ENCODE measurements at places on chromosomes 2 and 18. TPM values are rescaled to one million over a fixed set of nuclear protein-coding genes. Genes with fewer than 3 reads are reported as not detected.
A peak's percentile ranks its signal among the peaks of the same experiment; 100 is the strongest.

DNA sequence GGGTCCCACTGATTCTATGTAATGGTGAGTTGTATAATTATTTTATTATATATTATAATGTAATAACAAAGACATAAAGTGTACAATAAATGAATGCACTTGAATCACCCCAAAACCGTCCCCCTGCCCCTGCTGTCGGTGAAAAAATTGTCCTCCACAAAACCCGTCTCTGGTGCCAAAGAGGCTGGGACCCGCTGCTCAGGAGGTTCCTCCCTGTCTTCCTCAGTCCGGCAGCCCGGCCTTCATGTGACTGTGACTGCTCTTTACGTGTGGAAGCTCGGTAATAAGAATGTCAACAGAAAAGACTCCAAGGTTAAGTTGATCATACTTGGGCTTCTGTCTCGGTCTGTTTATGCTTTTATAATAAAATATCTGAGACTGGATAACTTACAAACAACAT is 32.7 kb upstream of the ADNP2 start:
- no peak for DNase-seq

Gene TTLL4
- 14.0 TPM for total RNA-seq

DNA sequence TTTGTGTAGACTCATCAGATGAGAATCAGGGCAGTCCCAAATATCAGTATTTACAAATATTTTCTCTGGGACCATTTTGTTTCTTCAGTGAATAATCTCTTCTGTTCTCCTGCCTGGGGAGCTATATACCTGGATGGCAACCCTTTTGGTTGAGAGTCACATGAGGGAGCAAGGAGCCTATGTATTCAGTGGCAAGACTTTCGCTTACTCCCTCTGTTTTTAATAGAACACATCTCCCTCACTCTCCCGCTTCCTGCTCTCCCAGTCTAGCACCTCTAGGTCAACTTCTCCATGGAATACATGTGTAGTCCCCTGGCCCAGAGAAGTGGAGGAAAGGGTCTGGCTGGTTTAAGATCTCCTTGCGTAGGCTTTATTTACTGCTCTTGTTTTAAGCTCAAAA is 600.3 kb downstream of the CCDC85A start:
- no peak for DNase-seq

DNA sequence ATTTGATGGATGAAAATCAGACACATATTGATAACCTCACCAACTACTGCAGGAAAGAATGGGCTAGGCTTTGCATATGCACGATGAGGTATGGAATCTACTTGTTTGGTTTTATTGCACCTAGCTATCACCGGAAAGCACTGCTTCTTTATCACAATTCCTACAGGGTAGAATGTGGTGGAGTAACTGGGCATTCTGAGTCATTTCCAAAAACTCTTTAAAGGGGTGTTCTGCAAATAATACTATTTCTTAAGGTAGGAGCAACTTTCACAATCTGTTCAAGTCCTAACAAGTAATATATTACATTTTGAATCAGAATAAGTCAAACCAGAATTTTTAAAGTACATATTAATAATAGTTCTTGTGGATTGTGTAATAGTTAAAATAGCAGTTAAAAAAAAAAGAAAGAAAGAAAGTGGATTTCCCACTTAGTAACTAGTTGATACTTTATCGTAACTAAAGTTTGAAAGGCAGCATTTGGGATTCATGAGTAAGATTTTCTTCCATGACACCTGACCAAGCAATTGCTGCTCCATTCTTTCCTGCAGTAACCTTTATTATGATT is 40.5 kb downstream of the INO80C start:
- no peak for DNase-seq

GRCh38 chr2:12606472-12607000 is 110.2 kb upstream of the TRIB2 start:
- DNase-seq: peak; percentile 49

GRCh38 chr2:221310730-221311129 is 261.4 kb downstream of the EPHA4 start:
- no peak for DNase-seq

Gene SLC9A2
- total RNA-seq: 2.4 TPM

DNA sequence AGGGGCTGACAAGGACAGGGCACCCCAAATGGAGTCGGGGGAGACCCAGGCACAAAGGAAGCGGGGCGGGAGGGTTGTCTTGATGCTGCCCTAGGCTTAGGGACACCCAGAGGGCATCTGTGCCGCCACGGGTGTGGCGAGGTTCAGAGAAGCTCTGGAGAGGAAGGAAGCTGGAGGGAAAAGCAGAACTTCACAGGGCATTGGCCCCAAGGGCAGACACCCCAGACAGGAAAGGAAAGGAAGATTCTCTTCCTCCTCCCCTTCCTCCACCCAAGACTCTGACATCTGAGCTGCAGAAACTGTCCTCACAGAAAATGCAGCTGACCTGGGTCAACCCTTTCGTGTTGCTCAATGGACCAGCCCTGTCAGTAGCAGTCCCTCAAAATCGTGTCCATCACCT is 25.6 kb downstream of the DNMT3A start:
- no peak for DNase-seq

DNA sequence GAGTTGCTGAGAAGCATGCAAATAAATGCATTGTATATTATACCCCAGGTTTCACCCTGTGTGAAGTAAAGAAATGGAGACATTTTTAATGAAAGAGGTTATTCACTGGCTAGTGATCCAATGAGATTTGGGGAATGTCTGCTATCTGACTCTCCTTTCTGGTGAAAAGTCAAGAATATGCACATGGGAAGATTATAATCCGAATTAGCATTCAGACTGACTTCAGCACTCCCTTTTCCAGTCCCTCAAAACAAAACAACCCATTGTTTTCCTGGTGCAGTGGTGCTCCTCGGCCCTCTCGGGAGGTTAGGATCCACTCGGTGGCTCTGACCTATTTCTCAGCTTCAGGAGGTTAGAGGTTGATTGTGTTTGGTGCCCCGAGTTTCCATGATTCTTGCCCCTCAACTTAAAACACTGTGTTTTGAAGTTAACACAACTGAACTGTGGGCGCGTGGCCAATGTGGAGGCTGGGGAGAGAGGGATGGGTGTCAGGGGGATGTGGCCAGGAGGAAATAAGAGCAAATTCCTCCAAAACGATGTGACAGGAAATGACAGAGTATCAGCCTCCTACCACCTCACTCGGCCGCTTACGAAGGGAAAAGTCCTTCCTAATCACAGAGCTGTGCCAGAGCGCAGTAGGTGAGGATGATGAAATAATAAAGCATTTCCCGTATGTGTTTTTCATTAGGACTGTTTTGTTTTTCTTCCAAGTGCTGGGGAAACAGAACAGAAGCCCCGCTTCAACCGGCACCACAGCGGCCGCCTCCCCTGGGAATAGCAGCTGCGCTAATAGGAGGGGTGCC is 440.1 kb downstream of the MTX2 start:
- peak; percentile 8 for DNase-seq

DNA sequence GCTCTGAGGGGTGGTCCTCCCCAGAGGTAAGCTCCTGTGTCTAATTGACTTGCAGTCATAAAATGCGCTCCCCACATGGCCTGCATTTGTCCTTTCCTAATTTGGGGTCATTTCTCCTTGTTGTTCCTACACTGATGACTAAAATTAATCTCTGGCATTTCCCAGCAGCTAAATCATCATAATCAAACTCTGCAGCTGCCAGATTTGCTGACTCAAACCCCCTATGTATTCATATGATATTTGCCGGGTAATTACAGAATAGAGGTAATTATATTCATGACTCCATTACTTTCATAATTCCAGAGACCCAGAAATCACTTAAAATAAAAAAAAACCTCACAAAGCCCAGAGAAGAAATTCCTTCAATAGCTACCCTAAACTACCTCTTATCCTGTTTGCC is 331.4 kb upstream of the KLHL29 start:
- DNase-seq: no peak

DNA sequence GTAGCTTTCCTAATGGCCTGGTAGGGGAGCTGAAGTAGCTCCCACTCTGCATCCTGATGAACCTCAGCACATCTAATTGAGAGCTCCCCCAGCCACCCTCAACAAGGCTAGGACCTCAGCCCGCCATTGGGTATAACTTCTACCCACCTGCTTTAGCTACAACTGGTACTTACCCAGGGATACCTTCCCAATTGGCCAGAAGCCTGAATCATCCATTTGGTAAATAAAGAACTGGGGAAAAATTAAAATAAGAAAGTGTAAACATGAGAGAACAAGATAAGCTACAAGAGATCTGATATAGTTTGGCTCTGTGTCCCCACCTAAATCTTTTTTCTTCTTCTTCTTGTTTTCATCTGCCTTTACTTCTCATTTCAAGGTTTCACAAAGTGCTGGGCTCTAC is 372.0 kb downstream of the CMPK2 start:
- DNase-seq: no peak

- DNase-seq: peak; percentile 16
These were observed 120.2 kb downstream of the TSN start for GRCh38 chr2:121875585-121876185.

Gene TCF23
- not detected for total RNA-seq

DNA sequence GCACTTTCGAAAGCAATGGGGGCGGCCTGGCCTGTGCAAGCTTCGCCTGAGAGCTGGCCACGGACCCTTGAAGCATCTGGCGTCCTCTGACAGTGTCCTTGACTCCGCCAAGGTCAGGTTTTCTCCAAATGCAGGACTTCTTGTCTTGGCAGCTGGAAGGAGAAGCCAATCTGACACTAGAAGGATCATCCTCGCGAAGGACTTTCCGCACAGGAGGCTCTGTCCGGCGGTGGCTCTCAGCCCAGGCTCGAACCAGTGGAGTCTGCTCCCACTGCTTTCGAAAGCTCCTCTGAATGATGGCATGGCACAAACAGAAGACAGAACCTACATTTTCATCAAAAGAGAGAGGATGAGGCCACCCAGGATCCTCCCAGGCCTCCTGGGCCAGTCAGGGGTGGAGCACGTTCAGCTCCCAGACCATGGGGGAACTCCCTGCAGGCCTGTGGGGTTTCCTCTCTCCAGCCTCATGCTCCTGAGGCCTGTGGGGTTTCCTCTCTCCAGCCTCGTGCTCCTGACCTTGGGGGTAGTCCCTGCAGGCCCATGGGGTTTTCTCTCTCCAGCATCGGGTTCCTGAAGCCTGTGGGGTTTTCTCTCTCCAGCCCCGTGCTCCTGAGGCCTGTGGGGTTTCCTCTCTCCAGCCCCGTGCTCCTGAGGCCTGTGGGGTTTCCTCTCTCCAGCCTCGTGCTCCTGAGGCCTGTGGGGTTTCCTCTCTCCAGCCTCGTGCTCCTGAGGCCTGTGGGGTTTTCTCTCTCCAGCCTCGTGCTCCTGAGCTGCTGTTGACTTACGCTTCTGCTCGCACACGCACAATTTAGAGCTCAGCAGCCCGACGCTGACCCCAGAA is 396.5 kb upstream of the SALL3 start:
- no peak for DNase-seq

Gene NIFK
- 54.8 TPM for total RNA-seq

DNA sequence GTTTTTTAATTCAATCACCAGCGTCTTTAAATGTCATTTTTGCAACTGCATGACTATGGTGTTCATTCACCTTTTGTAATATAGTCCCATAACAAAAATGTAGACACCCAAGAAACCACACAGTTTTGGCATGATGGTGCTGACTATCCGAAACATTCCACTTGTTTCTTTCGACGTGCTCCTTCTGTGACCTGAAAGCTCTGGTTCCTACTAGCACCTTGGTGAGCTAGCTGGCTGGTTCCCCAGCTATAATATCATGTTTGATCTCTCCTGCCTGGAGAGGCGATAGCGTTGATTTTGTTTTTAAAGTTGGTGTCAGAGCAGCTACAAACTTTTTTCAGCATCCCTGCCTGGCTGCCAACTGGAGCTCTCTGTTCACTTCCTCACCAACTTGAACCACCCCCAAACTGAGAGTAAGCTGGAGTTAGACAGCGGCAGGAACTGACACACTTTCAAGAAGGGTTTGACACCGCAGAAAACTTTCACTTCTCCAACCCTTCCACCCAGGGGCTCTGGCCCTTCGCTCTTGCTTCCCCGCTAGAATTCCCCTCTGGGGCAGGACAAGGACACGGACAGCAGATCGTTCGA is 1.1 kb downstream of the ATAD2B start:
- DNase-seq: peak; percentile 80

Gene CCBE1
- total RNA-seq: 5.3 TPM

- DNase-seq: no peak
These were observed 6.8 kb downstream of the PKP4 start for GRCh38 chr2:158463496-158464095.

DNA sequence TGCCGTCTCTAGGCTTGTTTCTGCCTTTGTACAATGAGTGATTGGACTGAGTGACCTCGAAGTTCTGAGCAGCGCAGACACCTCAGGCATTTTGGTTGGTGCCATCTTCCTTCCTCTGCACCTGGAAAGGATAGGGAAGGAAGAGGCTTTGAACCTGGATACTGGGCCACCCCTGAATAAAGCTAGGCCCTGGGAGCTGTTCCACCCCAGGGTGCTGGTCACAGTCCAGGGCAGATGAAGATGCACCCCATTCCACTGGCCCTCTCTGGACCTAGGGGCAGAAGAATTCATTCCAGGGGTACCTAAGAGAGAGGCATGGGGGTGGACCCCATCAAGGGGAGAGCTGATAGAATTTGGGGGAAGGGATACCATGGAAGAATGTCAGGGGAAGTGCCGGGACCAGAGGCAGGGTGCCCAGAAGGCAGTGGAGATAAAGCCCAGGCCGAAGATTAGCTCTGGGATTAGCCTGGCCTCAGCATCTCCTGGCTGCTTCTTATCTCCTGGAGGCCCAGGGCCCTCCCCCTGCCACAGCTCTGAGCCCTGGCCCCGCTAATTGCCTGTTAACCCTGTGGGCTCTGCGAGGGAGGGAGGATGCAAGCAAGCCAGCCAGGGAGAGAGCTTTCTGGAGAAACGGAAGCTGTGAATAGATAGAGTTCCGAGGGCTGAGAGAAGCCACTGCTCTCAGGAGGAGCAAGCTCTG is 11.4 kb downstream of the ASIC4 start:
- no peak for DNase-seq

Gene NETO1
- total RNA-seq: not detected

DNA sequence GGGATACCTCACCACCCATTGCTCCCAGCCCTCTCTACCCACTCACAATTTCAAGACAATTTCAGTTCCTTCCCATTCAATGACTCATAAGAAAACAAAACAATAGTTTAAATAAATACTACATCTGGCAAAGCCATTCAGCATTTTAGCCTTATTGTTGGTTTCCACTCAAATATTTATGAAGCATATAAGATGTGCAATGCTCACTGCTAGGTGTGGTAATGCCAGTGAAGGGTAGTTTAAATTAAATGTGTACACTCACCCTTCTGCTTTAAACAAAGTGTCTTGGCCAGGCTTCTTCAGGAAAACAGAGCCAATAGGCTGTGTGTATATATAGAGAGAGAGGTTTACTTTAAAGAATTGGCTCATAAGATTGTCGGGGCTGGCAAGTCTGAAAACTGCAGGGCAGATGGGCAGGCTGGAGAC is 37.0 kb downstream of the INO80C start:
- no peak for DNase-seq

- peak; percentile 79 for DNase-seq
These were observed 48.4 kb upstream of the CYTIP start for GRCh38 chr2:157492189-157492773.

- DNase-seq: no peak
These were observed 68.6 kb downstream of the DHRS9 start for GRCh38 chr2:169137924-169138323.

DNA sequence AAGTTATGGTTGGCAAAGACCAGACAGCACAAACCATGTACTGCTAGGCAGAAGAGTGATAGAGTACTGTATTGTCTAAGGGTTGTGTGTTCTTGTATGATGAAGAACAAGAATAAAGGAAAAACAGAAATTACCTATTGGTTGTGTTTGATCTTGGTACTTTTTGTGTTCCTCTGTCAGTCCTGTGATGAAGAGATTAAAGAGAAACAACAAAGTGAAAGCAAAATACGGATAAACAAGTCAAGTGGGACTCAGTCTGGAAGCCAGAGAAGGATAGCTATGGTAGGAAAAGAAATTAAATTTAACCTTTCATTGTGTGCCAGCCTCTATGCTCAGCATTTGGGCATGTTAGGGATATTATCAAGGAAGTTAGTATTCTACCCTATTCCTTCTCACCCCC is 413.1 kb downstream of the PARD3B start:
- no peak for DNase-seq
